ENCODE measurements at places on chromosomes 7 and 10.

- DNase-seq = no peak
These were observed 168.4 kb downstream of the SORCS3 start for GRCh38 chr10:104809288-104810090.

GRCh38 chr10:35486297-35486990, 118.7 kb upstream of the GJD4 start:
- no peak for DNase-seq

GRCh38 chr7:122018032-122018431, 126.0 kb downstream of the AASS start:
- DNase-seq = no peak

- no peak for DNase-seq
These were observed 138.5 kb upstream of the AGR3 start for GRCh38 chr7:17020250-17020649.

- no peak for DNase-seq
These were observed 139.3 kb downstream of the CXCL12 start for GRCh38 chr10:44245601-44245938.

DNA sequence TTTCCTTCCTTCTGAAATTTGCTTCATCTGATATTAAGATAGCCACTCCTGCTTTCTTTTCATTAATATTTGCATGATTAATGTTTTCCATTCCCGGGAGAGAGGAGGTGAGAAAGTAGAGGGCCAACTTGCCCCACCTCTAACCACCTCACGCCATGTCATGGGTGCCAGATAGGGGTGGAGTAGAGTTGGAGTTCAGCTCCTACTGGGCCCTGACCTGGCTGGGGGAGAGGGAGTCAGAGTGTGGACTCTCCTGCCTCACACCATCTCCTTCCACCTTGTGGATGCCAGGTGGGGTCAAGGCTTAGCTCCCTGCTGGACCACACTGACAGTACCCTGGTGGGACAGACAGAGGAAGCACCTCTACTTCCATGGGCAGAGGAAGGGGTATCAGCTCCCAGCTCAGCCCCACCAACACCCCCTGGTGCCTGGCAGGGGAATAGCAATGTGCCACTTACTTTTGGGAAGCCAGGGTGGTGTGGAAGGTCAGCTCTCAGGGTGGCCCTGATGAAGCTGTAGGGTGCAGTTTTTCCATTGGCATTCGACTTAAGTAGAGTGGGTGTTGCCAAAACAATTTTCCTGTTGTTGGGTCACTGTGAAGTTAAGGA, 28.0 kb downstream of the CHST12 start:
- no peak for DNase-seq

- DNase-seq = no peak
These were observed 317.2 kb upstream of the FZD8 start for GRCh38 chr10:35959252-35959651.

- no peak for DNase-seq
These were observed 8.5 kb upstream of the C10orf105 start for GRCh38 chr10:71727738-71728737.

DNA sequence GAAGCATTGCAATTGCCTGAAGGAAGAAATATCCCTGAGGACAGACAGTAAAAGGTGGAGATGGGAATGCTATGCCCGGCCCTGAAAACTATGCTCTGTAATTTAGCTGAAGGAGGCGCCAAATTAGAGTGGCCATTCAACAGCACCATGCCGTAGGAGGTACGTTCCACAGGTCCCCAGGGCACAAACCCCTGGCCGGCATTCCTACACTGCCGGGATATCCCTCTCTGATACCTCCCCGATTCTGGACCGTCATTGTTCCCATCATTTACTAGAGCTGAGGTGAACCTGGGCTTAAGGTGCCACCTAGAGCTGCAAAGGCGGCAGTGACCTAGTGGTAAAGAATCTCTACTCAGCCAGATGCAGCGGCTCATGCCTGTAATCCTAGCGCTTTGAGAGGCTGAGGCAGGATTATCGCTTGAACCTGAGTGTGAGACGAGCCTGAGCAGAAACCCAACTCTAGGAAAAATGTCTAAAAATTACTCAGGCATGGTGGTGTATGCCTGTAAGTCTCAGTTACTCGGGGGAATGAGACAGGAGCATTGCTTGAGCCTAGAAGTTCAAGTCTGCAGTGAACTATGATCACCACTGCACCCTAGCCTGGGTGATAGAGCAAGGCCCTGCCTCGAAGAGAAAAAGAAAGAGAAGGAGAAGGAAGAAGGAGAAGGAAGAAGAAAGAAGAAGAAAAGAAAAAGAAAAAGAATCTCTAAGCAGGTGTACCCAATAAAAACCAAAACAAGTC, 53.0 kb upstream of the TNKS2 start:
- no peak for DNase-seq

- no peak for DNase-seq
These were observed 276.1 kb downstream of the DNAJB6 start for GRCh38 chr7:157612664-157613561.

GRCh38 chr7:107501593-107501992, 31.7 kb downstream of the GPR22 start:
- DNase-seq = no peak

DNA sequence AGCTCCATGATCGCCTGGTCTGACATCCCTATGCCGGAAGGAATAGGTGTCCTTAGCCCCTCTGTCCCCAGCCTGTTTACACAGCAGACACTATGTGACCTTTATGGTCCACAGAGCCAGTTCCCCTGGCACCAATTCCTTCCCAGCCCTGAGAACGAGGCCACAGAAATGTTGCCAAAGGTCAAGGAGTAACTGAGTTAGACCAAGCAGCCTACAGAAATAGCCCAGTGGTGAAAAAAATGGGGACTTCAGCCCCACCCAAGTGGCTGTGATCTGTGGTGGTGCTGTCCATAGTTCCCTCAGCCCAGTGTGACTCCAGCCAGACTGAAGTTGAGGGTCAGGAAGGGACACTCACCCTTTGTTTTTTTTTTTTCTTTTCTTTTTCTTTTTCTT, 2.5 kb downstream of the PGAM2 start:
- DNase-seq = no peak

GRCh38 chr10:96279191-96279641, 7.8 kb upstream of the BLNK start:
- DNase-seq = no peak

DNA sequence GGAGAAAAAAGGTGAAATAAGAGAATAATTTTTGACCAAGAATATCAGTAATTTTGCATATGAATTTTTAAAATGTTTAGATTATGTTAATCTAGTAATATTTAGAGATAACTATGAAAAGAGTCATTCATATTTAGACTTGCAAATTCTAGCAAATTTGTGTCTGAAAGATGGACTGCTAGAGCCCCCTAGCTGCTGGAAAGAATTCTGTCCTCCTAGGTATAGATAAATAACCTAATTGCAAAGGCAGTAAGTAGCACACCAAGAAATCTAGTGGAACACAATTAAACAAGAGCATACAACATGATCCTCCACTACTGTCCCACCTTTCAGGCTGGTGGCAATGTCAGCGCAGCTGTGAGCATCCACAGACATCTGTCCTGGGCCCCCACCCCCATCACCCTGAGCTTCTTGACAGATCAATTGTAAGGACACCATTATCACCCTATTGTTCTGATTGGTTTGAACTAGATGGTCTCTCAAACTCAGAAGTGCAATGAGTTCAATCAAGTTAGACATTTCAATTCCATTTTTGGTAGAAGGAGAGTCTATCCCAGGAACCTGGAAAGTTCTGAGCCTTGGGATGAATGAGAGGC, 15.0 kb upstream of the GFRA1 start:
- DNase-seq = no peak

- no peak for DNase-seq
These were observed 11.3 kb upstream of the PHYH start for GRCh38 chr10:13311177-13311575.

- DNase-seq = no peak
These were observed 1.6 kb downstream of the AKAP9 start for GRCh38 chr7:91942312-91942711.

DNA sequence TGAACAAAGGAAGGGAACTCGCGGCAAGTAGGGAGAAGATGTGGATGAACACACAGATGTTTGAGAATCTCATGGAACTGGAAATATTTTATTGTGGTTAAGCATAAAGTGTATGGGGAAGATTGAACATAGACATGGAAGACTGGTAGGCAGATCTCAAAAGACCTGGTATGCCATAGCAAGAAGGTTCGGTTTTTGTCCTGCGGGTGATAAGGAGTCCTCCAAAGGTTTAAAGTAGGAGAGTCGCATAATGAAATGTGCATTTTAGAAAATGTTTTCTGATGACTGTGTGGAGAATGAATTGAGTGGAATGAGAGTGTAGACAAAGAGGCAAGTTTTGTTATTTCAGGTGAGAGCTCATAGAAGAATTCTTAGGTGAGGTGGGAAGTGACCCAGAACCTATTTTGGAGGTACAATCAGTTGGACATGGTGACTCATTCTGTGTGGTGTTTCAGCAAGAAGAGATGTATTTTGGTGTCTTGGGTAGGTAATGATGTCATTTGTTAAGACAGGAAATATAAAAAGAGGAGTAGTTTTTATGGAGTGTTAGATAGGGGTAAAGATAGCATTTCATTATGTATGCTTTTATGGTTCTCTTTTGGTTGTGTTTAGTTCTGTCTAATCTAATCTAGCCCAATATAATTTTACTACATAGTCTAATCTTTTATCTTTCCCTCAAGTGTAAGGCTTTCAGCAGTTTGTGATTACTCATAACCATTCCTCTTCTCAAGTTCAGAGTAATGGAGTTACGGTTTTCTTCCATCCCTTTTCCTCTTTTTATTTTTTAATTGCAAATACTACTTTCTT, 239.2 kb downstream of the EXOC4 start:
- DNase-seq = no peak

DNA sequence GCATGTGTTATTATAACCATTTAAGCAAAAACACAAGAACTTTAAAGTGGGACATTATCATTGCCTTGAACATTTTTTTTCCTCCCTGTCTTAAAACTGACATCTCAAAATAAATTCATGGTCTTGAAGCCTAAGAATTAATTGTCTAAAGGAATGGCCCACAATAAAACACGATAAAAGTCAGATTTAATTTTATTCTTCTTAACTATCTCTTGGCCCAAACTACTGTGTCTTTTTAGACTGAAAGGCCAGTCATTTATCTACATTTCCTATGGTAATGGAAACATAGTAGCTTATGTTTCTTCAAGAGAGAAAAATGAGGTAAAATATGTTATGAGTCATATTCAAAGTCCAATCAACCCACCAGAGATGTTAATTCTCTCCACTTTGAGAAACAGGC, 24.4 kb upstream of the ETV1 start:
- no peak for DNase-seq

GRCh38 chr10:87589645-87590051, 70.0 kb upstream of the PAPSS2 start:
- no peak for DNase-seq

- no peak for DNase-seq
These were observed 112.3 kb downstream of the CFTR start for GRCh38 chr7:117592011-117592635.

DNA sequence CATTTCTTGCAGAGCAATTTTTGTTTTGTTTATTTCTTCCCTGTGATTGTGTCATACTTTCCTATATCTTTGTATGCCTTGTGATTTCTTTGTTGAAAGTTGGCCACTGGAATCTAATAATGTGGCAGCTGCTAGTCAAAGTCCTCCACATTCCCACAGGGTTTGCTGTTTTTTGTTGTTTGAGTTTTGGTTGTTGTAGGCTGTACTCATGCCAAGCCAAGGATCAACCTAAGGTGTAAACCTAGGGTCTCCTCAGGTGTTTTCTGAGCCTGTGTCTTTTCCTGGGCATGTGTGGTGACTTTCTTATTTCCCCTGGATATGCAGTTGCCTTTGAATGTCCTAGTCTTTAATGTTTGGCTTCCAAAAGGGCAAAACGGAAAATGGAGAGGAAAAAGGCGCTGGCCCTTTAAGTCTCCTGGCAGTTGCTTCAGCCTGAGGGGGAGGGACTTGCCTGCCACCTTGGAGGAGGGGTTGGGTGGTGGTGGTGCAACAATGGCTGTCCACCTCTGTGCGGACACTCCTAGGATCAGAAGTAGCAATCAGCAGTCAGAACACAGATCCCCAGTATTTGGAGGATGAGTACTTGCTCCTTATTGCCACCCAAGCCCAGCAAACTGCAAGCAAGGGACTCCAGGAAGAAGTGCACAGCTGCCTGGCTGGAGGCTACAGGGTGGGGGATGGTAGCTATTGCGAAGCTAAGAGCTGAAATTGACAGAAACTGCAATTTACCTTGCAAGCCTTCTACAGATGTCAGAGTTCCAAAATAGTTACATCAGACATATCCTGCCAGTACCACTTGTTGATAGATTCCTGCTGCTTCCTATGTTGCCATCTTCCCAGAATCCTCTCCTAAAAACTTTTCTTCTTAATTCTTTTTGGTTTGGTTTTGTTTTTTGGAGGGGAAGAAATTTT, 5.6 kb upstream of the ZNF518A start:
- DNase-seq = no peak

GRCh38 chr7:151247611-151248345, 716 bp downstream of the SMARCD3 start:
- DNase-seq = no peak

DNA sequence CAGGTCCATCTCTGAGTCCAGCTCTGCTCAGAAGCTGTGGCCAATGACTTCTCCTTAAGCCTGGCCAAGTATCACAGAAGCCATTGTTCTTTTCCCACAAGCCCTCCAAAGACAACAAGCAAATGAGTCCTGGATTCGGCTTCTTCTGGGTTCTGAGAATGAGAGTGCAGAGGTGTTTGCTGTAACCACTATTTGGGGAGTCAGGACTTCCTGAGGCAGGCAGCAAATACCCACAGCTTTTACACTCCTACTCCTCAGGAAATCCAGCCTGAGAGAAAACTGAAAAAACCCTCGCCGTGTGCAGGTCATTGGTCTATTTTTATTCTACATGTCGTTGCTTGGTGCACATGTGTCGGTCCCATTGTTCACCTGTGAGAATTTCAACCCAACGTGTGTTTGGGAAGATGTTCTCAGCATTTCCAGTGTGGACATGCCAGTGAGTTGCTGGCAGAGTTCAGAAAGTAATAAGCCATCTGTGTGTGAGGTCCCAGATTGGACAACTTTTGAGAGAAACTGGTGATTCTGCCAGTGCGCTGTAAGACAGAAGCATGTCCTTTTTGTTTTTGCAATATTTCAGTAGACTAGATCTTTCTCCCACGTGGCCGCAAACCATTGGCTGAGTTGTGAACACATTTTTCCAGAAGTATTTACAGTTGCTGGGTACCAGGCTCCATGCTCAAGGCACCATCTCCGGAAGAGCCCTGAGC, 121.6 kb upstream of the LYZL2 start:
- no peak for DNase-seq

DNA sequence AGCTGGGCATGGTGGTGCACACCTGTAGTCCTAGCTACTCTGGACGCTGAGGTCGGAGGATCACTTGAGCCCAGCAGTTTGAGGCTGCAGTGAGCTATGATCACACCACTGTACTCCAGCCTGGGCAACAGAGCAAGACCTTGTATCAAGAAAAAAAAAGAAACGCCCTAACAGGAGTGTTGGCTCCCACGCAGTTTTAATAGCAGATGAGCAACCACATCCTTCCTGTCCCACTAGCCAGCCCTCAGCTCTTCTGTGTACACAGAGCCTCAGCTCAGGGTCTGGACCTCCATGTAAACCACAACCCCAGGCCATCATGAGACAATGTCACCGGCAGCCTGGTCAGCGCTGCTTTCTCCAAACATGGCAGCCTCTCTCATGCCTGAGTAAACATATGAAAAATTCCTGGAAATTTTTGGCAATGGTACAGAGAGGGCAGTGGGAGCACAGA, 108.2 kb downstream of the PIP4K2A start:
- no peak for DNase-seq

- DNase-seq = no peak
These were observed 22.9 kb downstream of the ZNF775 start for GRCh38 chr7:150401861-150402631.

- DNase-seq = no peak
These were observed 1.2 kb downstream of the TECPR1 start for GRCh38 chr7:98250789-98251188.
